ENCODE measurements at places on chromosomes 16 and 17.

- no peak for DNase-seq
Observed at GRCh38 chr17:52156576-52157570, 1.6 kb downstream of the CA10 start.

- DNase-seq: no peak
Observed at GRCh38 chr16:5478036-5478435, 380.4 kb upstream of the EEF2KMT start.

DNA sequence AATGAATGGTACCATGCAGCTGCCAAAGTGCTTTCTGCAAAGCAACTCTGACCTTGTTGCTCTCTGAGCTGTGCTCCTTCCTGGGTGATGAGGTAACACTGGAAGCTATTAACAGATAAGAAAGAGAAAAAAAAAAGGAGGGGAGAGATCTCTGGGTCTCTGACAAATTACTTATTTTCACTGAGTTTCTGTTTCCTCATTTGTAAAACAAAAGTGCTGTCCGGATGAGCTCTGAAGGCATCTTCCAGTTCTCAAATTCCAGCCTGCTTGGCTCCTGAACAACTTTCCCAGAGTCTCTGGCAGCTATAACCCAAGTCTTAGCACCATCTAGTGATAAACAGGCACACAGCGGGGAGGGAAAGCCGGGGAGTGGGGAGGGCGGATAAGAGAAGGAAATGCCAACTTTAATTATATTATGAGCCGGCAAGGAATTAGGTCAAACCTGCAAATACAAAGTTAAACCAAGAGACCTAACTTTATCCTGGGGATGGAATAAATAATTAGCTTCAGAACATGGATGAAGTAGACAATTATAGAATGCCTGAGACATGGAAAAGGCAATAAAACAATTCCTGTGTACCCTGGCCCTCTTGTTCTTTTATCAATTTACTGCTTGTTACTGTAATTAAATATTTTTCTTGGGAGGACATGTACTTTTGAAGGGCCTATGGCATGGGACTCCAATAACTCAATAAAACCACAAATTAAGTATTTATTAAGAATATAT is 61.3 kb upstream of the KIFC3 start:
- DNase-seq: peak; percentile 86

DNA sequence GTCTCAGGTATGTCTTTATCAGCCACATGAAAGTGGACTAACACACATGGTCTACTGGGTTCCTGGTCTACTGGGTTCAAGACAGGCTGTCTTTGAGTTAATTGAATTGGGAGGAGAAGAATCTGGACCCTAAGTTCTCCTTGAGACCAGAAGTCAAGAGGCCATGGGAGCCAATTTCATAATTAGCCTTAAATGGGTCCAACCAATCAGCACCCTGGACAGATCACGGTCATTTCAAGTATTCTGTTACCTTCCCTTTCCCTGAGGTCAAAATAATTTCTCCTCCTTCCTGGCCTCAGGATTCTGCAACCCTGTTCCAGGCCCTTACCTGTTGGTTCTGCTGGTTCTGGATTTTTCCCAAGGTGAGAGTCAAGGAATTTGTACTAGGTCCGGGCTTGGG is 23.8 kb downstream of the OSBPL7 start:
- no peak for DNase-seq

- no peak for DNase-seq
Observed at GRCh38 chr17:4345581-4346252, 20.8 kb downstream of the UBE2G1 start.

GRCh38 chr16:10368969-10369551 is 16.8 kb upstream of the ATF7IP2 start:
- no peak for DNase-seq

DNA sequence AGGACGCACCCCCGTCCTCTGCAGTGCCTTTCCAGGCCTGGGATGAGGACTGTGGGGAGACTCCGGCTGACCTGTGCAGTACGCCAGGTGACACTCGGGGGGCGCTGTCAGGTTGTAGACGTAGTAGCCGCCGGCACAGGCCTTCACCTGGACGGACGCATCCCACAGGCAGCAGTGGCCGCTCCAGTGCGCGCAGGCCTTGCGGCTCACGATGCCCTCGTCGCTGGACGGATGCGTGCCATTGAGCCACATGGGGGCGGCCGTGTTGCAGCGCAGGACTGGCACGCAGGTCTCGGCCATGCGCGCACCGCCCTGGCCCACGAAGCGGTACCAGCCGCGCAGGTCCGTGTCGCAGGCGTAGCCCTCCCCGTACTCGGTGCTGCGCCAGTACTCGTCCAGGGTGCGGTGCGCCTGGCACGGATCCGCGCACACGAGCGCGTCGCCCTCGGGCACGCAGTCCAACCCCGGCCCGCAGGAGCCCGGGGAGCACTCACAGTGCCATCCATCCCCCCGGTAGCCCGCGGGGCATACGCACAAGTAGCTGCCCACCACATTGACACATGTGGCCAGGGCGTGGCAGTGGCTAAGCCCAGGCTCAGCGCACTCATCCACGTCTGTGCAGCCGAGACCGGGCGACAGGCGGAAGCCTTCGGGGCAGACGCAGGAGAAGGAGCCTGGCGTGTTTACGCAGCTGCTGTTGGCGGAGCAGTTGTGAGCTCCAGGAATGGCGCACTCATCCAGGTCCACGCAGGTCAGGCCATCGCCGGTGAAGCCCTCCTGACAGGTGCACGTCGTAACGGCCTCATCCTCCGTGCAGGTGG is 3.9 kb downstream of the UMOD start:
- no peak for DNase-seq

- DNase-seq: no peak
Observed at GRCh38 chr16:10097271-10097670, 85.0 kb downstream of the GRIN2A start.

DNA sequence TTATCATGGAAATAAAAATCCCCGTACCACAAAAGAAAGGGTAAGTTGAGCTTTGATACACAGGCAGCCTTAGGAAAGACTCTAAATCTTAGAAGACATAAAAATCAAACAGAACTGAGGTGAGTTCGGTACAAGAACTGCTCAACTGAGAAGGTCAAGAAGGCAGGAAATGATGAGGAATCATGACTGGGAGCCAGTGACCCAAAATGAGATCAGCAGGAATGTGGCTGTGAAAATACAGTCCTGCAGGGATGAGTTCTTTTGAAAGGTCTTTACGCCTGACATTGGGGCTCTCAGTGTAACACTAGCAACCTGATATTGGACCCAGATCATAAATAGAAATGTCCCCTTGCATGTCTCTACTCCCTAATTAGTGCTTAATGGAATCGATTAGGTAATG is 56.3 kb upstream of the CDH11 start:
- no peak for DNase-seq

- no peak for DNase-seq
Observed at GRCh38 chr17:50163843-50164696, 1.7 kb upstream of the SGCA start.

DNA sequence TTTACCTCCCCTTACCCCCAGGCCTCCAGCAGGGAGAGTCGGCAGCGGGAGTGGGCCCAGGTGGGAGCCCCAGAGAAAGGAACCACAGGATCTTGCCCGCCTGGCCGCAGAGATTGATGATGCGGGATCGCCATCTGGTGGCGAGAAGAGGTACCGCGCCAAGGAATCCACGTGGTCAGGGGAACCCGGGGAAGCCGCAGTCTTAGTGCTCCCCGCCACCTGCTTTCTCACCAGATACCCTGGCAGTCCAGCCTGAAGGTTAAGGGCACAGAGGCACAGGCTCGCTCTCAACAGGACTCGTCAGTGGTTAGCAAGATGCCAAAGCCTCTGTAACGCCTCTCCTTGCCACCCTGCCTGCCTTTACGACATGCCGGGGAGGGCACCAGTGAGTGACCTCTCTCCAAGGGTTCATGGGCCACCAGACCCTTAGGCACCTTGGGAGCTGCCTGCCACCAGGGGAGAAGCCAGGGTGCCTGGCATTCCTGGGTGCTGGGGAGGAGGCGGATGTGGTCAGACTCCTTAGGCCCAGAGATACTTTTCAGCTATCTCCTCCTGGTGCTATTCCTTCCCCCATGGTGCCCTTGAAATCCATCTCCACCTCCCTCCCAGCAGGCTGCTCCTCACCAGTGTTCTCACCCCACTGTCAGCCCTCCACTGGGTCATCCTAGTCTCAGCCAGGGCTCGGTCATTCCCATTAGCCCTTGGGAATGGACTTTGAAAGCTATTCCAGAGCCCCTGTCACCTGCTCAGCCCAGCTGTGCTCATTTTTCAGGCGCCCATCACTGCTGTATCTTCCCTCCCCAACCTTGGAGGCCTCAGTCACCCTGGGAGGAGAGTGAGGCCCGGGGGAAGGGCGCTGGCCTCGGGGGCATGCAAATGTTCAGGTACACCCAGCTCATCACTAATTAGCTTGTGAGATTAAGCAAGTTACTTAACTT is 5.5 kb upstream of the RHBDF2 start:
- DNase-seq: peak; percentile 71

- DNase-seq: no peak
Observed at GRCh38 chr16:79437764-79438751, 162.5 kb downstream of the MAF start.

GRCh38 chr17:39404542-39405378 is 3.3 kb upstream of the FBXL20 start:
- peak; percentile 67 for DNase-seq

DNA sequence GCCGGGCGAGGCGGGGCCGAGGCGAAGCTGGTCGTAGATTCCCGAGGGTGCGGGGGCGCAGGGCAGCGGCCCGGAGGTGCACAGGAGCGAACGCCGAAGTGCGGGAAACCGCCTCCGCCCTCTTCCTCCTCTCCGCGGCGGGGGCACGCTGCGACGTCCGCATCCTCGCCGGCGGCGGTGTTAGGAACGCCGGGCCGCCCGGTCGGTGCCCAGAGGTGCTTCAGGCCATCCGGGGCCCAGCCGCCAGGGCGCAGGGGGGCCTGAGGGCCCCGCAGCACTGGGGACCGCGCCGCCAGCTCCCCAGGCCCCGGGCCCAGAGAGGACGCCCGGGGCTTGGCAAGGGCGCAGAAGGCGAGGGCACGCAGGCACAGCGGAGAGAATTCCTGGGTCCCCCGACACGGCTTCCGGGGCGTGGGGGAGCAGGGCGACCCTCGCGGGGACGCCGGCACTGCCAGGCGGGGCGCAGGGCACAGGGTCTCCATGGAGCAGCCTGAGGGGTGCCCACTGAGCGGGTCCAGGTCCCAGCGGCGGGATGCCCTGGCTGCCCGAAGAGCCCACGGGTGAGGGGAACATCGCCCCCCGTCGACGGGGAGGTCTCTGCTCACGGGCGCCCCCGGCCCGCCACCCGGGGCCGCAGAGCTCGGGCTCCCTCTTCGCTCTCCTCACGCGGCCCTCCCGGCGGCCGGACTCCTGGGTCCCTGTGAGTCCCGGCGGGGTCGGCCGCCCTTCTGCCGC is 576 bp downstream of the EPOP start:
- DNase-seq: peak; percentile 51

DNA sequence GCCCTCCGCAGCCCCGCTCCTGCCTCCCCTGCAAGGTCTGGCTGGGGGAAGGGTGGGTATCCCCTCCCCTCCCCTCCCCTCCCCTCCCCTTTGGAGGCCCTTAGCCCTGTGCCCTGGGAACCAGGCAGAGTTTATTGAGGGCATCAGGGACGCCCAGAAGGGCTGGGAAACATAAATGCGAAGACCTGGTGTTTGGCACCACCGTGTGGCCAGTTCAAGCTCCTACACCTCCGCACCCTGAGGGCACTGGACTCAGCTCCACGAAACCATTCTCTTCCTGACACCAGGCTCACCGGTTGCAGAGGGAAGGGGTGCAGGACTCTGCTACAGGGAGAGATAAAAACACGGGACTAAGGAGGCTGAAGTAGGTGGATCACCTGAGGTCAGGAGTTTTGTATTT is 1.0 kb upstream of the AIPL1 start:
- peak; percentile 79 for DNase-seq

DNA sequence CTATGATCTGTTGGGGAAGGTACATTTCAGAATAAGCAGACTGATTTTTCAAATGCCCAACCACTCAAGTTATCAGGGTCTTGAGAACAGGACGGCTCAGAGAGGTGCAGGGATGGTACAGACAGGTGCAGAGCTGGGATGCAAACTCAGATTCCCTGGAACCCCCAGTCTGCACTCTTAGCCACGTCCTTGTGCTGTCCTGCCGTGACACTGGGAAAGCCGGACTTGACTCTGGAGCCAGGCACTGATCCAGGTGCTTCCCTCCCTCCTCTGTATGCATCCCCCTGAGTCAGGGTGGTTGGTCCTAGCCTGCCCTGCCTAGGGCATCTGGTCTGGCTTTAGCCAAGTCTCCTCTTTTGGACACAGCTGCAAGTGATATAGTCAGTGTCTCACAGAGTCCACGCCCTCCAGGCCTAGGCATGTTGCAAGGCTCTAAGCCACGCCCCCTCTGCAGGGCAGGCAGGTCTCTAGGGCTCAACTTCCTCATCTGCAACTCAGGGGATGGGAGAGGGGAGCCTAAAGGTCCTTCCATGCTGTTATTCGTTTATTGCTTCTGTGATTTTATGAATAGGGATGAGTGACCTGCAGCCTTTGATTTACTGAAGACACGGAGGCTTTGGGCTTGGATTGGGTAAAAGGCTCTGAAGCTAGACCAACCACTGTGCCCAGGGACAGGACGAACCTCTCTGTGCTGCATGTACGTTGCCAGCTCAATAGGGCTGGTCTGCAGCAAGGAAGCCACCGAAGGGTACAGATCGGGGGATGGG is 97.3 kb downstream of the SDK2 start:
- DNase-seq: peak; percentile 40

DNA sequence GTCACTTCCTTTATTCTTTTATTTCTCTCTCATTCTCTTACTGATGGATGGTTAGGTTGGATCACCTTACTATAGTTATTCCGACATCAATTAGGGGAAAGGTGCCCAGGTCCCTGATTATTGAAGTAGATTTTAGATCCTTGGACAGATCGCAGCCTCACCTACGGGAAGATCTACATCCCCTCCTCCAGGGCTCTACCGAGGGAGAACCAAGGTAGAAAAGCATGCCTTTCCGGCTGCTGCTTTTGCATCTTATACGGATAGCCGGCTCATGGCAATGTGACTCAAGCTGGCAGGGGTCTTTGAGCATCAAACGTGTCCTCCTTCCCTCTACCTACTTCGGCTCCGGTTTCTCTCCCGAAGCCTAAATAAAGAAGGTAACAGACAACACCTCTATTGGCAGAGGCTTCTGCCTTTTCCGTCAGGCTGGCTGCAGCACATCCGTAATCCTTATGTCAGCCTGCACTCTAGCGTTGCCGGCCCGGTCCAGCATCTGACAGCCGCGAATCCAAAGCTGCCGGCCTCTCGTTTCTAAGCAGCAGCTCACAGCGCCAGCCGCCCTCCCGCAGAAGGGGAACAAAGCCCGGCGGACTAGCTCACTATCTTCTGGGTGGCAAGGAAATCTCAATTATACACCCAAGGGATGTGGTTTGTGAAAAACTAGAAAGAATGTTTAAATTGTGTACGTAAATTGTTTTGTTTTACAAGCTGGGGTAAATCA is 46.9 kb downstream of the IRX6 start:
- peak; percentile 32 for DNase-seq

All from A549 (cell line).